ENCODE measurements at places on chromosomes 2 and 18. TPM values are rescaled to one million over a fixed set of nuclear protein-coding genes. Genes with fewer than 3 reads are reported as not detected.

DNA sequence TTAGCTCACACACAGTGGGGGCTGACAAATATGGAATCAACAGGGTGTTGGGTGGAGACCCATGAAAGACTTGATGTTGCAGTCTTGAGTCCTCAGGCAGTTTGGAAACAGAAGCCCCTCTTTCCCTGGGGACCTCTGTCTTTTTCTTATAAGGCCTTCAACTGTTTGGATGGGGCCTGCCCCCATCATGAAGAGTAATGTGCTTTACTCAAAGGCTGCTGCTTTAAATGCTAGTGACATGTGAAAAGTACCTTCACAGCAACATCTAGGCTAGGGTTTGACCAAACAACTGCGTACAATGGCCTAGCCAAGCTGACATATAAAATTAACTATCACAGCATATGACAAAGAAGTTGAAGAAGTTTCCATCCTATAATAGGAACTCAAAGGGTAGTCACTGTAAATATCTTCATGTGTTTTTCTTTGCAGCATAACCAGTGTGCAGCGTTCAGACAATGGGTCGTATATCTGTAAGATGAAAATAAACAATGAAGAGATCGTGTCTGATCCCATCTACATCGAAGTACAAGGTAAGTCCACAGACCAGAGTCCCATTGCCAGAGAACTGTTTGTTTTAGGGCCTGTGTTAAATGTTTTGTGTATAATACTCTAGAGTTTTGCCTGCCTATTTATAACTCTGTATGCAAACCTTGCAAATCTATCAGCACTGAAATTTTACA, 46.3 kb downstream of the MERTK start:
- no peak for DNase-seq

DNA sequence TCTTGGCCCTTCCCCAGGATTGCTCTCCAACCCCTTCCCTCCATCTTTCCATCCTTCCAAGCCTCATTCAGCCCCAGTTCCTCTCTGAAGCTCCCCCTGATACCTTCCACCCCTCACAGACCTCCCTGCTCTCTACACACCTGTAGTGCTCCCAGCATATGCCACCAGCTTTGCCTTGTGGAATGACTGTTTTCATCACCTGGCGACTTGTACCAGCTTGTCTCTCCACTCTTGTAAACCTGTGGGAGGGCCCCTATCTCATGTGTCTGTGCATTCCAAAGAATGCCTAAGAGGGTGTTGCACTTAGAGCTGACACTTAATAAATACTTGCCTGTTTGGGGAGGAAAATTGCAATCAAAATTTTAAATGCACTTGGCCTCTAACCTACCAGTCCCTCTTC, 198.7 kb downstream of the BCL11A start:
- DNase-seq: no peak

DNA sequence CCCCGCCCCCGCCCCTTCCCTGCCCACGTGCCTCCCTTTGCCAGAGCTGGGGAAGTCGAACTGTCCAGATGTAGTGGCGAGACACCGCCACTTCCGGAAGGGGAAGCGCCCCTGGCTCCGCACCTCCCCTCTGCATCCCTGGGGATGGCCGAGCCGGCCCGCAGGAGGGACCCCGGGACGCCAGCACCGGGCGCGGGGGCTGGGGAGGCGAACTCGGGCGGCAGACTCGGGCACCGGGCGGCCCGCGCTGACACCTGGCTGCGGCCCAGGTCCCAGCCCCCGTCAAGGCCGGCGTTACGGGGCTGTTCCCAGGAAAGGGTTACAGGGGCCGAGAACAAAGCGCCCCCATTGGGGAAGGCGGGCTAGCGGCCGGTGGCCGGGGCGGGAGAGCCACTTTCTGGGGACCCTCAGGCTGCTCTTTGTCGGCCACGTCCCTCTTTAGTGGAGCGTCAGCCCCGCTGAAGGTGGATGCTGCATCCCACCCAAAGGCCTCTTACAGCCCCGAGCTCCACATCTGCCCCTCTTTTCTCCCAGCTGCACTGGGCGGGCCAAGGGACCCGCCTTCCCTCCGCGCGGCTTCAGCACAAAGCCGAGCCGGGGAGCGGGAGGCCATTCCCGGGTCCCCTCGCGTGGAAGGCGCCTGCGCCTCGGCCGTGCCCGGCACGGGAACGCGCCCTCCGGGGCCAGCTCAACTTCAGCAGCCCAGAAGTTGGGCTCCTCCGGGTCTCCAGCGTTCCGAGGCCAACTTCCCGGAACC, 1.3 kb downstream of the SDC1 start:
- peak; percentile 42 for DNase-seq

ATP6V1C2 gene
- polyA plus RNA-seq: not detected

C2orf42 gene
- 7.5 TPM for polyA plus RNA-seq

TUBA3E gene
- polyA plus RNA-seq: not detected

DNA sequence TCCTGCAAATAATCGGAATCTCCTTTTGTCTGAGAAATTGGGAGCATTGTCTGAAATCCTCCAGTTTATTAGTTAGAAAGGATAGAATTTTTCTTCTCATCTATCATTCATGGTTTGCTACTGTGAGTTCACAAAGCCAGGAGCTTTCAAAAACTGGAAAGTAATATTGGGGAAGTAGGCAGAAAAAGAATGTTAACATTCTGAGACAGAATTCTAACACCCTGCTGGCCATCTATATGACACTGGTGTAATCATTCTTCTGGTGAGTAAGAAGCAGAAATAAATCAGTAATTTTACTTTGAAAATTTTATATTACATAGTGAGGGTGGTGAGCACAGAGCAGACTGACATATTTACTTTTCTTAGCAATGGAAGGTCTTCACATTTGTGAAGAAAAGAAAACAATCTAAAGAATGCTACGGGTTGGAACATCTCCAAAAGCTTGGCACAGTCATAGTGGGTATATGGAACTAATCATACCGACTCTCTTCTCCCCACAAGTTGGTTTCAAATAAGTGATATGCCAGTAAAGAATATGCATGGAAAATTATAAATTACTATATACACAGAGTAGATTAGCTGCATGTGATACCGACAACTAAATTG, 344.9 kb downstream of the LPIN1 start:
- no peak for DNase-seq

DNA sequence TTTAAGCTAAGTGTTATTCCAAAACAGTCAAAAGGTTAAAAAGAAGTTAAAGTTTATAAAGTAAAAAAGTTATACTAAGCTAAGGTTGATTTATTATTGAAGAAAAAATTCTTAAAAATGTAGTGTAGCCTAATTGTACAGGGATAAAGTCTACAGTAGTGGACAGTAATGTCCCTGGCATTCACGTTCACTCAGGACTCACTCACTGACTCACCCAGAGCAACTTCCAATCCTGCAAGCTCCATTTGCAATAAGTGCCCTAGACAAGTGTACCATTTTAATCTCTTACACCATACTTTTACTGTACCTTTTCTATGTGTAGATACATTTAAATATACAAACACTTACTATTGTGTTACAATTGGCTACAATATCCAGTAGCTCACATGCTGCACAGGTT, 86.1 kb downstream of the CACNB4 start:
- DNase-seq: peak; percentile 42

- no peak for DNase-seq
Observed at GRCh38 chr2:16707014-16707623, 41.5 kb upstream of the CYRIA start.

- DNase-seq: peak; percentile 42
Observed at GRCh38 chr2:127508023-127508630, 18.2 kb downstream of the IWS1 start.
